ENCODE measurements at places on chromosomes 2 and 18.

- DNase-seq = no peak
These were observed 29.8 kb upstream of the MAL start for GRCh38 chr2:94995553-94996304.

GRCh38 chr2:166154685-166155338, 27.0 kb upstream of the SCN1A start:
- DNase-seq = no peak

- DNase-seq = no peak
These were observed 214.4 kb upstream of the SLC39A10 start for GRCh38 chr2:195442458-195443175.

DNA sequence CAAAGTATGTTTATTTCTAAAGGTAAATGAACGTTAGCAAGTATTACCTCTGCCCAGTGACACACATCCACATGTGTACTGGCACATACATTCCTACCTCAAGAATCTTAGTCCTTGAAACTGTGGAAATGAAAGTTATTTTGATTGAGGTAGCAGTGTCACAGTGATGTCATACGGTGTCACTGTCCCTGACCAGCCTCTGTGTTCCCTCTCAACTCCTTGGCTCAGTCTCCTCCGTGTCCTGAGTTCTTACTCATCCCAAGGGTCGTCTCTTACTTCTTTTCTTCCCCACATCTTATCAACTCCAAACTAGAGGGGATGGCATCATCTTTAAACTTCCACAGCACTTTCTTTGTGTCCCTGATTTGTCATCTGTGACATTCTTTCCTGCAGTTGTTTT, 3.3 kb downstream of the NCK2 start:
- DNase-seq = no peak

DNA sequence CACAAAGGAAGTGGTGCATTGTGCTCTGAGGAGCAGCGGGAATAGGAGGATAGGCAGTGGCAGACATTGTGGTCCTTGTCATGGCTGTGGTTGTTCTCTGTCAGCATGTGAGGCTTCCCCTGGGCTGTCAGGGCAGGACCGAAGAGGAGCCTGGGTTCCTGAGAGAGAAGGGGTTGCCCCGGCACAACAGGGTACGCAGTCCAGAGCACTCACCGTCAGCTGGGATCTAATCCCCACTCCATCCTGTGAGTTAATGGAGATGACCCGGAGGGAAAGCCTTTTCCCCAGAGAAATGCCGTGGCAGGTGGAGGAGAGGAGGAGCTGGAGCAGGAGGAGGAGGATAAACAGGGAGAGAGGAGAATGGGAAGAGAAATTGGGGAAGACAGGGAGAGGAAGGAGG, 396.7 kb upstream of the HS6ST1 start:
- no peak for DNase-seq

DNA sequence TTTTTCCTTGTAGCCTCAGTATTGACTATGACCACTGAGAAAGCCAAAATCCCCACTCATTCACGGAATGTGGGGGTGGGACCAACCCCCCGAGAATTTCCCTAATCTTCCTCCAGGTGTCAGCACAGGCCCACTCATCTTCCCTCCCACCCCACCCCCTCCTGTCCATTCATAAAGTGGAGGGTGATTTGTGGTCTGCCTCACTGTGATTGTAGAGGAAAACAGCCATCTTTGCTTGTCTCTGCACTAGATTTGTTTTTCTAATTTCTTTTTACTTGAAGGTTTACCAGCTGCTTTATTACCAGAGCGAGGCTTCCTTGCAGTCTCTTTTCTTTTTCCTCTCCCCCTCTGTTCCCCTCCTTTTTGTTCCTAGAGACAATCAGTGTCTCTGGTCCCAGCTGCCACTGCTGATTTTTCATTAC, 171.8 kb downstream of the ICOS start:
- DNase-seq = peak; percentile 76
